Uterus (tissue), 4 donors: ENCODE measurements at places on chromosomes 3 and 15.
A peak's percentile ranks its signal among the peaks of the same experiment; 100 is the strongest.

GRCh38 chr15:77988347-77989295 is 88.9 kb downstream of the TBC1D2B start:
- H3K27ac ChIP-seq, result no peak overlapping the region
- no peak overlapping the region for H3K4me3 ChIP-seq
- H3K36me3 ChIP-seq, result no peaks in the 10 kb centered on the region
- peak; percentile 18 for DNase-seq
- H3K4me1 ChIP-seq, result peaks cover 6% of the 10 kb centered on the region
- H3K27me3 ChIP-seq, result no peaks in the 10 kb centered on the region

GRCh38 chr3:32313723-32314473 is 75.4 kb downstream of the CMTM8 start:
- no peak overlapping the region for H3K27ac ChIP-seq
- DNase-seq, result no peak

DNA sequence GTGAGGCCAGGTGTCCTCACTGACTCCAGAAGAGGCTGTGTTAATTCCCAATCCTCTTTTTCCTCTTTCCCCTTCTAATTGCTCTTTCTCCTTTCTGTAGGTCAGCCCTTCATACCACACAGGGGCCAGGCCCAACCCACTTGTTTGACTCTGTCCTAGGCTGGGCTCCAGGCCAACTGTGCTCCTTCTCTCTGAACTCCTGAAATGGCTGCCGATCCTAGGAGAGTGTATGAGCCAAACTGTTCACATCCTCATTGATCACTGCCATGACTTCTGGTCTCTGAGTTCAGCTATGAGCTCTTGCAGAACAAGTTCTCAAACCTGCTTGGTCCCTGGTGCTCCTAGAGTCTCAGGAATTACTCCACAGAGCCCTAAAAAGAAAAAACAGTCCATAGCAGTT is 145.1 kb downstream of the VGLL4 start:
- H3K4me3 ChIP-seq, result no peak overlapping the region
- no peaks in the 10 kb centered on the region for H3K36me3 ChIP-seq
- no peaks in the 10 kb centered on the region for H3K27me3 ChIP-seq
- DNase-seq, result peak; percentile 42
- no peaks in the 10 kb centered on the region for H3K4me1 ChIP-seq
- peak overlapping the region; percentile 18 for H3K27ac ChIP-seq

- DNase-seq, result no peak
- H3K4me1 ChIP-seq, result no peaks in the 10 kb centered on the region
- H3K36me3 ChIP-seq, result no peaks in the 10 kb centered on the region
- no peak overlapping the region for H3K4me3 ChIP-seq
Observed at GRCh38 chr3:186133980-186134379, 25.1 kb upstream of the ETV5 start.
